ENCODE measurements at places on chromosomes 1 and 21.

GRCh38 chr1:152997901-152998300 lies 3.6 kb upstream of the SPRR3 start:
- no peak for DNase-seq

- DNase-seq: no peak
Observed at GRCh38 chr1:95512925-95513324, 278.9 kb downstream of the RWDD3 start.

GRCh38 chr1:228871314-228872061 lies 136.2 kb downstream of the RHOU start:
- DNase-seq: no peak

DNA sequence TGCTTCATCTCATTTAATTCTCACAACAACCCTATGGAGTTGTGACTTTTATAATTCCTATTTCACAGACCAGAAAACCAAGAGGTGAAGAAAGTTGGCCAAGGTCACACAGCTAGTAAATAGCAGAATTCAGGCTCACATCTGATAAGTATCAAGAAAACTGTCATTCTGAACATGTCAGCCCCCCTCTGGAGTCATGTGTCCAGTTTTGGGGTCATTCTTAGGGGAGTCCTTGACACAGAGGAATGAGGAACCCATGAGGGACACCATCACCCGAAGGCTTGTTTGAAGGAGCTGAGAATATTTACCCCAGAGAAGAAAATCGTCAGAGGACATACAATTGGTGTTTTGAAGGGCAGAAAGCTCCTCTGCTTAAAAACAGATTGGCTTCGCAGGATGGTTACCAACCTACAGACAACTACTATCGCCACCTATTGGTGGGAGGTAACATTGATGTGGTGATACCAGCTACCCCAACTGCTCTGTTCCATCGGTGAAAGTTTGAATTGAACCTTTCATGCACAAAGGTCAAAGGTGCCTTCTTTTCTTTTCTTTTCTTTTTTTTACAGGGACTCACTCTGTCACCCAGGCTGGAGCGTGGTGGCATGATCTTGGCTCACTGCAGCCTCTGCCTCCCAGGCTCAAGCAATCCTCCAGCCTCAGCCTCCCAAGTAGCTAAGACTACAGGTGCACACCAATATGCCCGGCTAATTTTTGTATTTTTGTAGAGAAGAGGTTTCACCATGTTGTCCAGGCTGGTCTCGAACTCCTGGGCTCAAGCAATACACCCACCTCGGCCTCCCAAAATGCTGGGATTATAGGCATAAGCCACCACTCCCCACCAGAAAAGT lies 31.3 kb downstream of the NCMAP start:
- DNase-seq: no peak

DNA sequence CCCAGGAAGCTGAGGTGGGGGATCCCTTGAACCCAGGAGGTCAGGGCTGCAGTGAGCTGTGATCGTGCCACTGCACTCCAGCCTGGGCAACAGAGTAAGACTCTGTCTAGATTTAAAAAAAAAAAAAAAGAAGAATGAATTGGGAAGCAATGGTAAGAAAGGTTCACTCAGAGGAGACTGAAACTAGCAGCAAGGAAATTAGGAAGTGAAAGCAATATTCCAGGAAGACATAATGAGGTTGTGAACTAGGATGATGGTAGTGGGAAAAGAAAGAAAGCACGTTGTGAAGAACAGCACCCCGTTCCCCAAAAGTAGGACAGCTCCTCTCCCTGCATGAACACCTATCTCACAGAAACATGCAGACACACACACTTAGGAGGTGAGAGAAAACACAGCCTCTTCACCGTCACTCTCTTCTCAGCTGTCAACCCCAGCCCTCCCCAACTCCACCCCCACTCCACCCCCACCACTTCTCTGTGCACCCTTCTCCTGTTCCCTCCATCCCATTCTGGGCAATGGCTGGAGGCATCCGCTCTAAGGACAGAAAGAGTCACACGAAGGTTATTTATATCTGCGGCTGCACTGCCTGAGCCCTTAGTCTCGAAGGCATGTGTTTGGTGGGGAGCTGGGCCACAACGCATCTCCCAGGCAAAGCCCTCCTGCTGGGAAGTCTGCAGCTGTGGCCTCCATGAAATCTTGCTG lies 101.8 kb upstream of the LPGAT1 start:
- no peak for DNase-seq

- no peak for DNase-seq
Observed at GRCh38 chr1:35448344-35448801, 108.8 kb downstream of the KIAA0319L start.

- no peak for DNase-seq
Observed at GRCh38 chr1:230827081-230827681, 41.1 kb downstream of the C1orf198 start.

GRCh38 chr1:3454811-3455618 lies 550 bp downstream of the ARHGEF16 start:
- DNase-seq: no peak

DNA sequence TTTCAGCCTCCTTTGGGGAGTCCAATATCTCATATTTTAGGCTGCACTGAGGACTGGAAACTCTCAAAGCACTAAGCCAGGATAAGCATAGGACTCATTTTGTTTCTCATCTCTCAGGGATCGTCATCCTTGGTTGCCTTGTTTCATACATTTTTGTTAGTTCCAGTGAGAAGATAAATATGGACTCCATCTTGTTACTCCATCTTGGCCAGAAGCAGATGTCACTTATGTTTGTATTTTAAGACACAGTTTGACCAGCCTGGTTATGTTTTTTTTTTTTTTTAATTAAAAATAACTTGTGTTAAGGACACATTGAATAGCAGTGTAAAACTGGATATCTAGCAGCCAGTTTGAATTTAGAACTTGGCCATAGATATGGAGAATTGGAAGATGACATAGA lies 34.7 kb downstream of the DISP3 start:
- no peak for DNase-seq

GRCh38 chr1:3479511-3480368 lies 25.3 kb downstream of the ARHGEF16 start:
- DNase-seq: no peak

- DNase-seq: no peak
Observed at GRCh38 chr1:118948351-118948750, 39.8 kb downstream of the TBX15 start.

DNA sequence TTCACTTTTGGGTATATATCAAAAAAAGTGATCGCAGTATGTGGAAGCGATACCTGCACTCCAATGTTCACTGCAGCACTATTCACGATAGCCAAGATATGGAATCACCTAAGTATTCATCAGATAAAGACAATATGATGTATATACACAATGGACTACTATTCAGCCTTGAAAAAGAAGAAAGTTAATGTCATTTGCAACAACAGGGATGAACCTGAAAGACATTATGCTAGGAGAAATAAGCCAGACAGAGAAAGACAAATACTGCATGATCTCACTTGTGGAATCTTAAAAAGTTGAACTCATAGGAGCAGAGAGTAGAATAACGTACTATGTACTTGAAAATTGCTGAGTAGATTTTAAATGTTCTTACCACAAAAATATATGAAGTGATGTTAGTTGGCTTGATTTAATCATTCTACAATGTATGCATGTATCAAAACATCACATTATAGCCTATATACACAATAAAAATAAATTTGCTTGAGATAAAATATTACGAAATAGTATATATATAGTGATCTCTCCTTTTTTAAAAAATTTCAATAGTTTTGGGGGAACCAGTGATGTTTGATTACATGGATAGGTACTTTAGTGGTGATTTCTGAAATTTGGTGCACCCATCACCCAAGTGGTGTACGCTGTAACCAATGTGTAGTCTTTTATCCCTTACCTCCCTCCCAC lies 56.0 kb downstream of the DTL start:
- DNase-seq: no peak

- no peak for DNase-seq
Observed at GRCh38 chr1:59198564-59198963, 98.3 kb upstream of the FGGY start.

DNA sequence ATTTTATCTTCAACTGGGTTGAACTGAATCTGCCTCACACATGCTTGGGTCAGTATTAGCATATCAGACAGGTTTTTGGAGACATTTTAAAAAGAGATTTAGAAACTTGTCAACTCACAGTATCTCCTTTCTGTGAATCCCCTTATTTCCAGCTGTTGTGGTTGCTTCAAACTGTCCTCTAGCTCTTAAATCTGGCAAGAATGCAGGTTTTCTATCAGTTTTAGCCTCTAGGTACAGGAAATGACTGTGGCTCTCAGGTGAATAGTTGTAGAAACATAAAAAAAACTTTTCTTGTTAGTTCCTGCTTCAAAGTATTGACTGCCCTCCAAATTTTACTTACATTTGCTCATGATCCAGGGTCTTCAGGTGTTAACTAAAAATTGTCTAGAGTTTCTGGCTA lies 495.7 kb upstream of the TMPRSS15 start:
- no peak for DNase-seq

DNA sequence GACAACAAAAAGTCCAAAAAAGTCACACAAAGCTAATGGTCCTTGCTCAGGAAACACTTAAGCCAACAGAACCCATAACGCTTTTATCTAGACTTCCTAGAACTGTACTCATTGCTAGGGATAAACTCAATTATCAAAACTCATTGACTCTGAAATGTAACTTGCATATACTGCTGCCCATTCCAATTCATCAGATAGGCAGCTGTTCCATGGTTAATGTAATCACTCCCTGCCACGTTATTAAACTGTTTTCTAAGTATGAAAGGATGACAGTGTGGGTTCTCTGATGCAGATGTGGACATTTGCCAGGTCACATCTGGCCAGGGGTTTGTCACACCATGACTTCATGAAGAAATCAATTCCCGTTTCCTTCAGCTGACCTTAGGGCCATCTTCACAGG lies 30.3 kb upstream of the DNAJC11 start:
- DNase-seq: no peak

DNA sequence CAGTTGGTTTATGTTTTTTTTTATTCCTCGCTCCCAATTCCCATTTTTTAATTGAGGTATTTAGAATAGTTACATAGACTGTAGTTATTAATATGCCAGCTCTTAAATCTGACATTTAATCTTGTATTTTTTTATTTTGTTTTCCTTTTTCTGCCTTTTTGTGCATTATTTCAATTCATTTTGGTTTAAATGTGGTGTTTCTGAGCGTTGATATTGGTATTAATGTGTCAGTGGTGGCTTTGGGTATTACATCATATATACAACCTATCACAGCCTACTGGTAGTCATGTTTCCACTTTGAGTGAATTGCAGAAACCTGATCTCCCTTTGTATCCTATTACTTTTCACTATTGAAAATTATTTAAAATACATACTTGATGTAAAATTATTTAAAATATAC lies 1027.3 kb downstream of the KCNT2 start:
- DNase-seq: no peak

DNA sequence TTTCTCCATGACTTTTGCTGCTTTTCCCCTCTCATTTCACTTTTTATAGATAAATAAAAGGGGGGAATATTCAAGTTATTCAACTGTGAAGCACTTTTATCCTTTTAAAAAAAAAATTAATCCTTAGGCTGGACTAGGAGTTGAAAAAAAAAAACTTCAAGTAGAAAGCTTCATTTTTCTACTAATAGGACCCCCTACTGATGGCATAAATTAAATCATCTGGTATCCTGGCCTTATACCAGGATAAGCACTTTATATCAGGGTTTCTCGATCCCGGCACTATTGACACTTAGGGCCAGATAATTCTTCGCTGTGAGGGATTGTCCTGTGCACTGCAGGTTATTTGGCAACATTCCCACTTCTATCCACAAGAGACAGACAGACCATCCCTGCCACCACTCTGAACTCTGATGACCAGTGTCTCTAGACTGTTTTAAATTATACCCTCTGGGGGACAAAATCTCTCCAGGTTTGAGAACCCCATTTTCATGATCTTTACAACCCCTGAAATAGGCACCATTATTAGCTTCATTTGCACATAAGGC lies 17.6 kb downstream of the USP33 start:
- no peak for DNase-seq

GRCh38 chr1:160746836-160747500 lies 7.9 kb downstream of the SLAMF7 start:
- no peak for DNase-seq

DNA sequence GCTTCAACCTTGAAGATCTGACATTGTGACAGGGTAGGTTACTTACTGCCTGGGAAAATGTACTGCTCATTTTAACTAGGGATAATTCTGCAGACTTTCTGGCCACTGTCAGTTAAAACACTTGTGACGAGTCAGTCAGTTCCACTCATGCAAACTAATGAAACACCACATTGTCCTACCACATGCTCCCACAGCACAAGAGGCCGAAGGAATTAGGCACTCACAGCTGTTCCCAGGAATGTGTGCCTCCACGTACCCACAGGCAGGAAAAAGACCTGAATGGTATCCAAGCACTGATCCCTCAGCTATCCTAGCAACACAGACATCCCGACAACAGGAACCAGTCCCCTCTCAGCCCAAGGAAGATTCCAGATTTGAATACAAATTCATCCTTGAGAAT lies 12.3 kb downstream of the BCAR3 start:
- DNase-seq: no peak

DNA sequence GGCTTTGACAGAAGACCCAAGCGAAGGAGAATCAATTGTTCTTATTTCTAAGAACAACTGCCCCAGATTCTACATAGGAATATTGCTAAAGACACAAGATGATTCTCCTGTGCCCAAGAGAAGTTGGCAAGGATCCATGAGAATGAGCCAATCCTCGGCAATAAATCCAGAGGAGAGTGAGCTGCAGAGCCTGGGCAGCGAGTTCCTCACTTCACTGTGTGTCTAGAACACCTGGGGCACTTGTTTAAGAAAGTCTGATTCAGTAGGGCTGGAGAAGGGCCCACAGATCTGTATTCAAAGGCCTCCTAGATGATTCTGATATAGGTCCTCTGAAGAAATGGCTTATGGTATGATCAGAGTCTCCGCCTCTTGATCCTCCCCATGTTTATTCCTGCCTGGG lies 31.8 kb downstream of the GADD45A start:
- DNase-seq: no peak

DNA sequence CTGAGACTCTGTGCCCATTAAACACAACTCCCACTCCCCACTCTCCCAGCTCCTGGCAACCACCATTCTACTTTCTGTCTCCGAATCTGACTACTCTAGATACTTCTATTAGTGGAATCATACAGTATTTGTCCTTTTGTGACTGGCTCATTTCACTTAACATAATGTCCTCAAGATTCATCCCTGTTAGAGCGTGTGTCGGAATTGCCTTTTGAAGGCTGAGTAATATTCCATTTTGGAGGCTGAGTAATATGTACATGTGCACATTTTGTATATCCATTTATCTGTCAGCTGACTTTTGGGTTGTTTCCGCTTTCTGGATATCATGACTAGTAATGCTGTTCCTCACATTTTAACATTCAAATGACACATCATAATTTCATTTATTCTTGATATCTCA lies 30.3 kb downstream of the GALNT2 start:
- no peak for DNase-seq

DNA sequence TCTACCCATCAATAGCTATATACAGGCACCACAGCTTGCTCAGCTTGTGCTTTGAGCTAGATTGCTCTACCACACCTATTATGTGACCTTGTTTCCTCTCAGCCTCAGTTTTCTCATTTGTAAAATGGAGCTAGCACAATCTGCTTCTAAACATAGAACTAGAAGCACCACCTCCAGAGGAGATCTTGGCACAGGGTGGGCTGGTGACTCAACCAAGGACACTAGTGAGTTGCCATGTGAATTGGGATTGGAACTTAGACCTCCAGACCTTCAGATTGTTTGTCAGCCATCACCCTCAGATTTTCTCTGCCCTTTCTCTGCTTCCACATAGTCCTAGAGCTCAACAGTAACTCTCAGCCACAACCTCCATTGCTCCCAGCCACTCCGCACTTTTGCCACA lies 3.0 kb upstream of the MACO1 start:
- no peak for DNase-seq

- no peak for DNase-seq
Observed at GRCh38 chr1:32988665-32989064, 24.1 kb upstream of the RNF19B start.

GRCh38 chr1:116944613-116945012 lies 34.9 kb downstream of the PTGFRN start:
- DNase-seq: no peak

Data from stimulated activated CD4-positive, alpha-beta T cell treated with anti-CD3 and anti-CD28 coated beads, TNF-alpha, amount 100 ng/mL, for 4 hours (primary cell).